ENCODE measurements at places on chromosomes 7 and 10.

GRCh38 chr7:7510794-7511193 lies 24.9 kb downstream of the COL28A1 start:
- no peak for DNase-seq

DNA sequence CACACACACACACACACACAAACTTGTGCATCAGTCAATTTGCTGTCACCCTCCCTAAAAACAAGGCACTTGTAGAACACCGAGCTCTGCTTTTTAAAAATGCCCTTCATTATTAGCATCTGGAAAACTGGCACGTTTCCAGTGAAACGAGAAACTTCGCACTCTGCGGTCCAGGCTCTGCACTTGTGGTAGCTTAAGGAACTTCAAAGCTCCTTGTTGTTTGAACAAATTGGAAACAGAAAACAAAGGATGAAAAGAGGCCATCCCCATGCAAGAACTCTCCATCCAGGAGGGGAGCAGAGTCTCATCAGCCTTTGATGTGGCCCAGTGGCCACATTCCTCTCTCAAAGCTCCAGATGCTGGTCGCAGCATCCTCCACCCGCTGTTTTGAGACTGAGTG lies 105.1 kb downstream of the C10orf90 start:
- no peak for DNase-seq

DNA sequence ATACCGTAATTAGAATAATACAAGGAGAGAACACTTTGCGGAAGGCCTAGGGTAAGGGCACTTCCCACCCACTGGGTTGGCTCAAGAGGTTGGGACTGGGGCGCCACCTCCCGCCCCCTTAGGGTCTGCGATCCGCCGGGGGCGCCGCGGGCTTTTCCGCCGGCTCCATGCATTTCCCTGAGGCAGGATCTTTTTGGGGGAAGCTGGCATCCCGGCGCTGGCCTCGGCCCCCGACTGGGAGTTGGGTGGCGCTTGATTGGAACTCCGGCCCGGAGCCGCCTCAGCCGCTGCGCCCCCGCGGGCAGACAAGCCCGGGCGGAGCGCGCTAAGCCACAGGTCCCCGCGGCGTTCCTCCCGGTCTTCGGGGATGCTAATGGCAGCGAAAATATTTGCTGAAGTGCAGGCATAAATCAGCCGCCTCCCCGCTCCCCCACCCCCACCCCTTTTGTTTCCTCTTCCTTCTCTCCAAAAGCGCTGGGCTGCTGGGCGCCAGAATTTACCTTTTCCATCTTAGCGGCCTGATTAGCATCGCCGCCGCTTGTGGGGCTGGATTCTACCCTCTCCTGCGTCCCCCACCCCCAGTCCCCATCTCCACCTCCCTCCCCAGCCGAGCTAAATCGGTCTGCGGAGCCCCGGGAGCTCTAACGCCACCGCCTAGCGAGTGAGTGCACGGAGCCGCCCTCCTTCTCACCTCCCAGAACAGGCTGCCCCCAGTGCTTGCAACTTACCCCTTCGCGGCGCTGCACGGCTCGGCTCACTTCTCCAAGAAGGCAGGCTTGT lies 5.1 kb downstream of the UNC5B start:
- DNase-seq = no peak

GRCh38 chr10:29689001-29689400 lies 54.2 kb upstream of the SVIL start:
- no peak for DNase-seq

DNA sequence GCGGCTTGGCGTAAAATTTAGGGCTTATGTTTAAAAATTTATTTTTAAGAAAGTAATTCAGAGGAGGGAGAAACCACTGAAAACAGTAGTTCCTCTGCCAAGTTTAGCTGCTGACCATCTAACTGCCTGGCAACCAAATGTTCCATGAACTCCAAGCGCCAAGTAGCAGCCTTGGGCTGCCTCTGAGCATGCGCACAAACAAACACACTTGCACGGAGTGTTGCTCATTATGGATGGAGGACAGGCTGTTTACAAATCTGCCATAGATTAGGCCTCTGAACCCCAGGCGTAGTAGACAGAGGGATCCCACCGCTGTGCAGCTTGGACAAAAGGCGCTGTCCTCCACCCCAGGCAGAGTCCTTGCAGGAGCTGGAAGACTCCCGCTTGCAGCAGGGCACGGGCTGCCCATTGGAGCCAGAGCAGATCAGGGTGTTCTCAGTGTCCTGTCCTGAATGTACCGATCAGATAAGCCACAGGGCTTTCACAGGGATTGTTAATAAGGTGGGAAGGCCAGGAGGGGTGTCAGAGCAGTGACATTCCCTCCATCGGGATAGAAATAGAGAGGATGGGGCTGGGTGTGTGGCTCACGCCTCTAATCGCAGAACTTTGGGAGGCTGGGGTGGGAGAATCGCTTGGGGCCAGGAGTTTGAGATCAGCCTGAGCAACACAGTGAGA lies 47.7 kb upstream of the LYZL1 start:
- DNase-seq = no peak

DNA sequence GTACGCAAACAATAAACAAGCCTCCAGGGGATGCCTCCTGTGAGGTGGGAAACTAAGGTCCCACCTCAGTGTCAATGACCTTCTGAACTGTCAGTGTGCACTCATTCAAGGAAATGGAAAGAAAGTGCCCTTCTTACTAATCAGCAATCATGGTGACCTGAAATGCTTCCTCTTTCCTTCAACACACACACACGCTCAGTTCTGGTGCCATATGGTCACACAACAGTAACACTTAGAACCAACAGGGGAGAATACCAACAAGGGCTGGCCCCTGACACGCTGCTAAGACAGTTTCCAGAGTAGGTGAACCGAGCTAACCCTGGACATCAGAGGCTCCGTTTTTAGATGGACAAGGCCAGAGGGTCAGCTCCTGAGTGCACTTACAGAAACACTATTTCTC lies 42.1 kb upstream of the EFCAB10 start:
- no peak for DNase-seq

GRCh38 chr7:55515569-55516279 lies 56.6 kb downstream of the VOPP1 start:
- DNase-seq = no peak

DNA sequence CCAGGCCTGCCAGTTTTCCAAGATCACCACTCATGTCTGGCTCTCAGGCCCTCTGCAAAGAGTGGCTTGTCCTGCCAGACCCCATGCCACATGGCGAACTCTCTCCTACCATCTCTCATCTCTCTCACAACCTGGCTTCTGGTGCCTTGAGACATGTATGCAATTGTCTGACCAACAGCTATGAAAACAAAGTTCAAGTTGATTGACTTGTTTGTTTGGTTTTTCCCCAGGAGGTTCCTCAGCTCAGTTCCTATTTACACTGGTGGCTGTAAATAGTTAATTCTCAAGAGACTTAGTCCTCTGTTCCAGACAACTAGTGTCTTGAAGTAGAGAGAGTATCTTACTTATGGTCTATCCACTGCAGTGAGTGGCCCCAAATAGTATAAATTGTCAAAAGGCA lies 131.8 kb downstream of the SNX10 start:
- DNase-seq = no peak

DNA sequence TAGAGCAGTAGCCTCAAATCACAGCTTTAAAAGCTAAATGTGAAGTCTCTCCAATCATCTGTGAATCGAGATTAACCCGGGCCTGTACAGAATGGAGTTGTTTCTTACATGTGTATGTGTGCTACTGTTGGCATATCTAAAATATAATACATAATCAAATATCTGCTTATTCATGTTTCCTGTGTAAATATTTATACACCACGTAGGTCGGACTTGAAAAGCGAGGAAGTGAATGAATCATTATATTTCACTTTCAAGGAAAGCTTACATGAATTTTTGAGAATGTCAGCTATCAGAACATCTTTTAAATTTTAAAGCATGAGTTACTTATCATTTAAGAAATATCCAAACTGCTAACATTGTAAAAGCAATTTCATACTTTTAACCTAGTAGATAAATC lies 233.3 kb downstream of the SLC25A13 start:
- DNase-seq = no peak

GRCh38 chr10:64093304-64093703 lies 572.1 kb downstream of the REEP3 start:
- no peak for DNase-seq

- DNase-seq = no peak
Observed at GRCh38 chr10:42149722-42150427, 488.5 kb downstream of the ZNF33B start.

DNA sequence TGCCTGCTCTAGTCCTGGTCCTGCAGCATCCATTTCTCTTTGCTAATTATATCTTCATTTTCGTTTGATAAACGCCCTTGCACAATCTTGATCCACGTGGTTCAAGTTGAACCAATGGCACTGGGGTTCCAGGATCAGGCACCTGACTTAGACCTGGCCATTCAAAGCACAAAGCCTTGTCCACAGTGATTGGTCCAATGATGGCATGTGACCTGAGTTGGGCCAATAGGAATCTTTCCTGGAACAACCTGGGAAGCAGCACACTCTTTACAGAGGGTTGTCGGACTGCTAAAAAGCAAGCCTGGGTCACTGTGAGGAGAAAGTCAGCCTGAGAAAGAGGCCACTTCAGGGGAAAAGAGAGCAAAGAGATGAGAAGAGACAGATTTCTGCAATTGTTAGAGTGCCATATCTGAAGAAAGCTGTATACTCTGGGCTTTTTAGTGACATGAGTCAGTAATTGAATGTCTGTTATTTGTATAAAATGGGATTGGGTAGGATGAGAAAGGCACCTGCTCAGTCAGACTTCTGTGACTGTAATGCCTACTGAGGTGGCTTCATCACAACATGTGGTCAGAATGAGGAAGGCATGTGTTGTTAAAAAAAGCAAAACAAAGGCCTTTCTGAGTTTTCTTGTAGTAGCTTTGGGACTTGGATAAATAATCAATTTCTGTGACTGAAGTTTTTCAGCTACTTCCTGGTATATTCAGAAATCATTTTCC lies 4.4 kb upstream of the STEAP4 start:
- no peak for DNase-seq

- no peak for DNase-seq
Observed at GRCh38 chr7:22296916-22297315, 60.0 kb downstream of the RAPGEF5 start.

- no peak for DNase-seq
Observed at GRCh38 chr10:119243488-119243887, 36.1 kb downstream of the GRK5 start.

DNA sequence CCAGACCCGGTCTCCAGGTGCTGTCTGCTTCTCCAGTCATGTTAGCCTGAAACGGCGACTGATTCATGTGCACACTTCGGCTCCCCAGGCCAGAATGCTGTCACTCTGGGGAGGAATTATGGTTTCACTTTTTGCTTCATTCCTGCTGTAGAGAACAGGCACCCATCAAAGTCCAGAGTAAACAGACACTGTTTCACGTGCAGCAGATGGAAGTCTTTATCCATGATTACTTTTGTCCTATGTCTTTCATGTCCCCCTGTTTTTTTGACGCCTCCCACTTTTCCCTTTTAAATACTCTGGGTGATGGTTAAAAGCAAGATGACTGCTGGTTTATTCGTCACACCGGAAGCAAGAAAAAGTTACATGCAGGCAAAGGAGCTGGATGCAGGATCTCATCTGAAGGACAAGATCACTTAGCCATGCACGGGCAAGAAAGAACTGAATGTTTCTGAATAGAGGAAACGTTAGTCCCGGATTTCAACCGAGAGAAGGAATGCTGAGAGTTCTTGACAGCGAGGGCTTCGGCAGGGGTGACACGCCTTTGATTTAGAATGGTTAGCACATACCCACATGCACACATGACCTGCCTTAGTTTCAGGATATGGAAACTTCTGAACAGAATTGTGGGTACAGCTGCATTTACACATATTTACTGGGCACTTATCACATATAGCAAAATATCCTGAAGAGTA lies 250.0 kb upstream of the KLF6 start:
- DNase-seq = no peak

GRCh38 chr10:49558190-49558589 lies 19.3 kb upstream of the ERCC6 start:
- DNase-seq = no peak

- DNase-seq = no peak
Observed at GRCh38 chr10:49627644-49628247, 13.9 kb downstream of the CHAT start.

- no peak for DNase-seq
Observed at GRCh38 chr10:100119726-100120125, 38.1 kb upstream of the CPN1 start.

GRCh38 chr7:155807065-155807671 lies 5.1 kb downstream of the SHH start:
- no peak for DNase-seq

- no peak for DNase-seq
Observed at GRCh38 chr7:84231157-84231556, 36.6 kb upstream of the SEMA3A start.

- DNase-seq = no peak
Observed at GRCh38 chr10:60661637-60662036, 116.6 kb upstream of the CDK1 start.

DNA sequence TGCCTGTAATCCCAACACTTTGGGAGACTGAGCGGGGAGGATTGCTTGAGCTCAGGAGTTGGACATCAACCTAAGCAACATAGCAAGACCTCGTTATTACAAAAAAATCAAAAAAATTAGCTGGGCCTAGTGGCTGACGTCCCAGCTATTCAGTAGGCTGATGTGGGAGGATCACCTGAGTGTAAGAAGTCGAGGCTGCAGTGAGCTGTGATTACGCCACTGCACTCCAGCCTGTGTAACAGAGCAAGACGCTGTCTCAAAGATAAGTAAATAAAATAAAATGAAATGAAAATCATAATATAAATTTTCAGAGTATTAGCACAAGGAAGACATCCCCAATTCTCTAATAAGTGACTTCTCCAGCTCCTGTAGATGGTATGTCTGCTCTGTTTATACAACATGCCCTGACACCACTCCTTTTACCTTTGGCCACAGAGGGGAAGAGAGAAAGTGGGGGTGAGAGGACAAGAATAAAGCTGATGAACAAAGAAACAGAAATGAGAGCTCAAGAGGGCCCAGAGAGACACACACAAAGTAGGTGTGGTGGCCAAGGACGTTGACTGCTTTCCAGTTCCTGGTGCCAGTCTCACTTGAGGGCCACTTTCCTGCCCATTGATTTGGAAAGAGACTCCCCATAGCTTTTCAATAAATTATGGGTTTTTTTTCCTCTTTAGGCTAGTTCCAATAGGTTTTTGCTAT lies 62.9 kb downstream of the PTTG1IP2 start:
- DNase-seq = no peak

- DNase-seq = no peak
Observed at GRCh38 chr7:27663989-27664331, 1.3 kb upstream of the HIBADH start.

DNA sequence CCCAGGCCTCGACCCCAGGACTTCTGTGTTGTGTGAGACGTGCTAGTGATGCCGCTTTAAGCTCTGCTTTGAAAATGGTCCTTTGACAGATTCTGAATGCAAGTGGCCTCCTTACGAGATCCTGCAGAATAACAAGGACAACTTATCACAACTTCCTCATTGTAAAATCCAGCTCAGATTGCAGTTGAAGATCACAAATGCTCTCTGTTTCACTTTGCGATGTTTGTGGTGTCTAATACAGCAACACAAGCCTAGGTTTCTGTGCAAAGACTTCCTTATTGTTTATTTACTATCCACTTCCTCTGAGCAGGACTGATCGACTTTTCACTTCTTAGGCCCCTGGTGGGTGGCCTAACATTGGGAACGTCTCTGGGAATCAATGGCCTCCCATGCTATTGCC lies 31.7 kb upstream of the INSIG1 start:
- DNase-seq = no peak

All from GF-D8 (cell line).